ENCODE measurements at places on chromosomes 3 and 15.

- no peak for DNase-seq
These were observed 499.3 kb upstream of the ARRDC4 start for GRCh38 chr15:97461226-97461625.

GRCh38 chr3:32751377-32751776, 66.4 kb downstream of the CNOT10 start:
- DNase-seq, result no peak

DNA sequence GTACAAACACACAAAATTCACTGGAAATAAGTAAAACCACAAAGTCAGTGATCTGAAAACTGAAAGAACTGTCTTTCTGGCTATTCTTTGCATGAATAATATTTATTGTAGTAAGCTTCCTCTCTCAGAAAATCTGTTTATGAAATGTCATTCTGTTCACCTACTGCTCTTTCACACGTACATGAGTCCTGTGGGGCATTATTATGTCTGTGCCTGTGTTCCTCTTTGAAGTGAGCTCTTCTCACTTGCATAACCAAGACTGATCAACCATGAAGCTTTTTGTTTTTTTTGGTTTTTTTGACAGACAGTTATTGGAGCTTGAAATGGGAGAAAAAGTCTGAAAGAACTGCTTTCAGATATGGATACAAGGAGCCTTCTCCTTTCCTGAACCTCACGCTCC, 195.8 kb downstream of the PLCH1 start:
- DNase-seq, result no peak

- DNase-seq, result no peak
These were observed 23.9 kb downstream of the RBPMS2 start for GRCh38 chr15:64751464-64751863.

- DNase-seq, result no peak
These were observed 66.4 kb downstream of the RFTN1 start for GRCh38 chr3:16447135-16447534.

GRCh38 chr3:125136515-125136914, 76.0 kb downstream of the SLC12A8 start:
- no peak for DNase-seq

DNA sequence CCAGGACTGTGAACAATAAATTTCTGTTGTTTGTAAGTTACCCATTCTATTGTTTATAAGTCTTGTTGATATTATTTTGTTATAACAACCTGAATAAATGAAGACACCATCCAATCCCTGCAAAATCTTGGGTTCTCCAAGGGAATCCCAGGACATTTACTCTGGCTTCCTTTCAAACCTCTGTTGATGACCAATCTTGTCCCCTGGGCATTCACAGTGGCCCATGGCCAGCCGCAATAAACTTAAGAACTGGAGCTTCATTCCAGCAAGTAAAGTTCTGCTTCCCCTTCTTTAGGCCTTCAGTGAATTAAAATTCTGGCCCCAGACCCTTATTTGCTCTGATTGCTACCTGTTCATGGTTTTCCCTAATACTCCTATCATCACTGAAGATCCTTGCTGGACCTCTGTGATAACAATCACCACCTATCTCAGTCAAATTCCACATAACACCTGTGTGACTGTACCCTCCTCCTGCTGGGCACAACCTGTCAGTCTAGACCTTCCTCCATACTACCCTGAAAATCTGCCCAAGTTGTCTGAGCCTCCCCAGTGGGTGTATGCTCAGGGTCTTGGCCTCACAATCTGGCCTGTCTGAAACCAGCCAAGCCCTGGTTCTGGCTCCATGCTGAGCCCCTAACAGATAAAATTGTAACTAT, 153.1 kb downstream of the SEMA6D start:
- DNase-seq, result no peak

DNA sequence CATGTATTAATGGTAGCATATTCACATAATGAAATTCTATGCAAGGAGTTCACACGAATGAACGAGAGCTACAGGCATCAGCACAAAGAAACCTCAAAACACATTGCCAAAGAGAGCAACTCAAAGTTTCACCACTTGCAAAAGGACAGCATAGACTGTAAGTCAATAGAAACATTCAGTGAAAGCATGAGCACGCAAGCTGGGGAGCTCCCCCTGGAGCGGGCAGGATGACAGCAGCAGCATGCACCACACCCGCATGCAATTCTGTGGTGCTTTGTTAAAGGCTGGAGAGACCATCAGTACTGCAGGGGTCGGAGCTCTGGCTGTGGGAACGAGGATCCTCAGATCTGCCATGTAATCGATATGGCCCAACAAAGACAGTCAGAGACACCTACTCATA, 18.7 kb downstream of the OCA2 start:
- no peak for DNase-seq

DNA sequence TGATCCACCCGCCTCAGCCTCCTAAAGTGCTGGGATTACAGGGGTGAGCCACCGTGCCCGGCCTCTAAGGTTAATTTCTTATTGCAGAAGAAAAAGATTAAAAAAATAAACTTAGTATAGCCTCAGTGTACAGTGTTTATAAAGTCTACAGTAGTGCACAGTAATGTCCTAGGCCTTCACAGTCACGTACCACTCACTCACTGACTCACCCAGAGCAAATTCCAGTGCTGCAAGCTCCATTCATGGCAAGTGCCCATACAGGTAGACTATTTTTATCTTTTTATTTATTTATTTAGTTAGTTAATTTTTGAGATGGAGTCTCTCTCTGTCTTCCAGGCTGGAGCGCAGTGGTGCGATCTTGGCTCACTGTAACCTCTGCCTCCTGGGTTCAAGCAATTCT, 3.2 kb upstream of the FLNB start:
- DNase-seq, result no peak

- no peak for DNase-seq
These were observed 95.5 kb downstream of the DPH6 start for GRCh38 chr15:35450492-35450891.

DNA sequence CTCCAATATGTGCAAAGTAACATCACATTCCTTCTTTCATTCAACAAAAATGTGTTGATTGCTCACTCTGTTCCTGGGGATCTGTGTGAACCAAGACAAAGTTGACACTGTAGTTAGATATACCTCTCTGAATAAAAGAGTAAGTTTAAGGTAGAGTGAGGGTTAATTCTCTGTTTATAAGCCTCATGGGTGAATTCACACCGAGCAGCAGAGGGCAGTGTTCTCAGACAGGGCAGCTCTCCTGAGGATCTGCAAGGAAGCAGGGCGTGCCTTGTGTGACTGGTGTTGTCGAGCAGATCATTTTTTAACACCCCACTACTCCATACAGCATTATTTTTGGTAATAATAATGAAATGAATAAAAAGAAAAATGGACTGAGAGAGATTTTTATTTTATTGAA, 34.4 kb downstream of the PAQR9 start:
- DNase-seq, result no peak

DNA sequence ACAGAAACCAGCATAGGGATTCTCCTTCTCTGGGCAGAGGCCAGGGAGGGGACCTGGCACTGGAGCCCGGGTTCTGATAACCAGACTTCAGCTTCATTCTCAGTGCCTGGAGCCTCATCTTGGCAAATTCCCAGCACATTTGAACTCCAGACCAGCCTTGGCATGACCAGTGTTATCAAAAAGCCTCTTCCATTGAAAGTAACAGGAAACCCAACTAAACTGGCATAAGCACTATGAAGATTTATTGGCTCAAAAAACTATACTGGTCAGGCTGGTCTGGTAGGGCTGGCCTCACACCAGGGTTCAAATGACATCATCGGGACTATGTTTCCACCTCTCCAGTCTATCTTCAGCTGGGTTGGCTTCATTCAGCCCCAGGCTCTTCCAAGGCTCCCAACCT, 48.1 kb upstream of the THUMPD3 start:
- DNase-seq, result no peak

- no peak for DNase-seq
These were observed 13.8 kb upstream of the FOXP1 start for GRCh38 chr3:71597286-71597685.

DNA sequence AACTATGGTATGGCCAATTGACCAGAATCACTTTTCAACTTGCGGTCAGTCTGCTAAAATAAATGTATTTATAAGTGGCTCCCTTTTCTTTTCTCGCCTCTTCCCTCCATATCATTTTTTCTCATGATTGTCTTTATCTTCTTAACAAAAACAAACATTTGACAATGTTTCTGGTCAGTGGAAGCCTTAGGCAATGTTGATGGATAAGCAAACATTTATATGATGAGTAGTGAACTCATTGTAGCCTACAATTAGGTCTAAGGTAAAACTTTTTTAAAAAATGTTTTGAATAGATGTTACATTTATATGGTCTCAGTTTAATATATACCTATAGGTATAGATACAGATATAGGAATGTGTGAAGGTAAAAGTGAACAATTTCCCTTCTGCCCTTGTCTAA, 355.4 kb downstream of the MFSD1 start:
- DNase-seq, result no peak

DNA sequence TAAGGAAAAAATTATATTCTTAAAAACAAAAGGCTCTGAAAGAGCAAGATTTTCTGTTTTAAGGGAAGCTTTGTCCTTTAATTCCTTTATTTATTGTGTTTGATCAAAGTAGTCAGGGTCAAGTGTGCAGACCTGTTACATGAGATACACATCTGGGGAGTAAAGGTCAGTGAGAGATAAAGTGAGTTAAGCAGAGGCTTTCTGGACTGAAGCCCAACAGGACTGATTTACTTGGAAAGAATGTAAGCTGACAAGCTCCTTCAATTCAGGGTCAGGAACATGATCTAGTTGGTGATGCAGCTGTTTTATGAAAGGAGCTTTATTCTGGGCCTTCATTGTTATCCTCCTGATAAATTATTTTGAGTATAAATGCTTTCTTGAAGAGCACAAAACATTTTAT, 20.7 kb upstream of the OTOL1 start:
- no peak for DNase-seq

- DNase-seq, result no peak
These were observed 3.8 kb downstream of the SCAMP2 start for GRCh38 chr15:74869372-74869725.

GRCh38 chr15:70539409-70539808, 223.9 kb downstream of the UACA start:
- no peak for DNase-seq

DNA sequence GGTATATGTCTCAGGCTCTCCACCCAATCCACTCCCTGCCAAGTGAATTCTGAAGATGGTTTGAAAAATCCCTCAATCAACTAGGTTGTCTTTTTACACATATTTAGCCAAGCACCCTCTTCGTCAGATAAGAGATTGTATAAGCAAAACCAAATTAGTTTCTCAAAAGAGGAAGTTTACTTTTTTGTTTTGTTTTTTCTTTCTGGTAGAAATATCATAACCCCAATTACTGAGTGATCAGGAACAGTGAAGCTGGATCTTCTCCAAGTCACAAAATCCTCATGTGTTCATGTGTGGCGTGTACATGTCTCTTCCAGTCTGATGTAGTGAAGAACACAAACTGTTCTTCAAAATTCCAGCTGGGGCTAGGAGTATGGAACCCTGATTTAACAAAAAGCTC, 180.6 kb downstream of the FOXP1 start:
- DNase-seq, result no peak

- DNase-seq, result no peak
These were observed 15.2 kb downstream of the DAZL start for GRCh38 chr3:16589867-16590624.

DNA sequence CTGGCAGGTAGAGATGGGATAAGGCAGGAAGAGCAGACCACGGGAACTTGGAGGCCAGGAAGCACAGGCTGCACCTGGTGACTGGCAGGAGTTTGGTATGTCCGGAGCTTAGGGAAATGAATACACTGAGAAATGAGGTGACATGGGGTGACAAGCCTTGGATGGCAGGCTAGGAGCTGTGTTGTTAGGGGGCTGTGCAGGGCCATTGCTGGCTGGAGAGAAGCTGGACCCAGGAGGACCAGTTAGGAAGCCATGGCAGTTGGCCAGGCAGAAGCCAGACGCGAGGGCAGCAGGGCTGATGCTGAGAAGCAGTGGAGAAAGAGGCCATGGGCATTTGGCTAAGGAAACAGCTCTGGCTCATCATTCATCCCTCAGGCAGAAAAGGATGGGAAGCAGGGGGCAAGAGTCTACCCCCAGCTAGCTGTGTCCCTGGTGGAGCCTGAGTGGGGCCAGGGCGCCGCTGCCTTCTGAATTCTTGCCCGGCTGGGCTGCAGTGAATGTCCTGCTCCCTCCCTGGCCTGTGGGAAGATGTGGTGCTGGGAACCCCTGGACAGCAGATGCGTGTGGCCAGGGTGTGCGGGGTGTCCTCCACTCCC, 255.8 kb downstream of the FAM43A start:
- DNase-seq, result no peak

- DNase-seq, result no peak
These were observed 576.9 kb upstream of the NECTIN3 start for GRCh38 chr3:110494728-110495127.

DNA sequence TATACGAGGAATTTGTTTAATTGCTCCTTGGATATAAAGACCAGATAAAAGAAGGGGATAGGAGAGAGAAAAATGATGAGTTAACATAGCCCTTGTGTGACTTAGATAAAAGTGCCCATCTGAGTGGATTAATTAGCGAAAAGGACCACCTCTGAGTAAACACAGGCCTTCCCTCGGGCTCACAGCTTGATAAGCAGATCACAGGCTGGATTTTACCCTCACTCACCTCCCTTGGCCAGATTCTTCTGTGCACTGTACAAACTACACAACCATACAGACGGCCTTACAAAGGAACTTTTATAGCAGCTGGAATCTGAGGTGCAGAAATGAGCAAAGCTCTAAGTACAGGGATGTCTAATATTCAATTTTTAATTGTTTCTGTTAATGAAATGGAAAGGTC, 112.4 kb upstream of the STT3B start:
- no peak for DNase-seq

DNA sequence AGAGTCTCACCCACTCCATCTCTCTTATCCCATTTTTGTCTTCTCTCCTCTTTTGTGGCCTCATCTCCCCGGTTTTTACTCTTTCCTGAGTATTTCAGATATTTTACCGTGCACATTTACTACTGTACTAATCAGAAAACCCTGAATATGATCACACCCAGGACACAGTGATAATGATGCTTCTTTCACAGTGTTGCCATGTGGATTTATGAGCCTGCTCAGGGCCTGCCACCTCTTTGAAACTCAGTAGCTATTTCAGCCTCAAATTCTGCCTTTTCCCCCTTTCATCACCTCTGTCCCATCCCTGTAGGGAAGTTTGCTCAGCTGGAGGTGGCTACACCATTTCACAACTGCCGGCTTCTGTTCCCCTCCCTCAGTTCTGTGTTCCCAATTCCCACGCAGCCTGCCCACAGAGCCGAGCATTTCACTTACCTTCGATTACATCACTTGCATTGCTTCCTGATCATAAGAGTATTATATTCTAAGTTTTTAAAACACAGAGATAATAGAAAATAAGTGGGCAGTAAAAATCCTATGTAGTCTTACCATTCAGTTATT, 33.2 kb downstream of the ARNT2 start:
- no peak for DNase-seq

DNA sequence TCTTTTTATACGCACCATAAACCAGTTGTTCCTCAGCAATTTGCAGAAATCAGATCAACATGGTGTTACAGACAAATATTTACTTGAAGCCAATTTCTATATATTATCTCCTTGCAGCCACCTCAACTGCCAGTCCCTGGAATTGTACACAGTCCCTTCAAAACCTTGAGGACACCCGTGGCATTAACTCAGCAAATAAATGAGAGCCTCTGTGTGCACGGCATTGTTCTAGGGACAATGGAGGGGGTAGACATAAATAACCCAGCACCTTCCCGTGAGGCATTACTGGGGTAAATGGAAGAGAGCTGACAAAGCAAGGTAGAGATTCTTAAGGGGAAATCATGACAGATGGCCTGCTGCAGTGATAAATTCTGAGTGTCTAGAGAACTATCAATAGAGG, 12.5 kb downstream of the TM2D3 start:
- DNase-seq, result no peak

GRCh38 chr15:42080186-42080918, 14.0 kb downstream of the PLA2G4D start:
- DNase-seq, result no peak

- no peak for DNase-seq
These were observed 5.5 kb upstream of the SNX22 start for GRCh38 chr15:64146041-64146440.

All from NCI-H2107 (cell line).